ENCODE measurements at places on chromosomes 5 and 9.
A peak's percentile ranks its signal among the peaks of the same experiment; 100 is the strongest.

DNA sequence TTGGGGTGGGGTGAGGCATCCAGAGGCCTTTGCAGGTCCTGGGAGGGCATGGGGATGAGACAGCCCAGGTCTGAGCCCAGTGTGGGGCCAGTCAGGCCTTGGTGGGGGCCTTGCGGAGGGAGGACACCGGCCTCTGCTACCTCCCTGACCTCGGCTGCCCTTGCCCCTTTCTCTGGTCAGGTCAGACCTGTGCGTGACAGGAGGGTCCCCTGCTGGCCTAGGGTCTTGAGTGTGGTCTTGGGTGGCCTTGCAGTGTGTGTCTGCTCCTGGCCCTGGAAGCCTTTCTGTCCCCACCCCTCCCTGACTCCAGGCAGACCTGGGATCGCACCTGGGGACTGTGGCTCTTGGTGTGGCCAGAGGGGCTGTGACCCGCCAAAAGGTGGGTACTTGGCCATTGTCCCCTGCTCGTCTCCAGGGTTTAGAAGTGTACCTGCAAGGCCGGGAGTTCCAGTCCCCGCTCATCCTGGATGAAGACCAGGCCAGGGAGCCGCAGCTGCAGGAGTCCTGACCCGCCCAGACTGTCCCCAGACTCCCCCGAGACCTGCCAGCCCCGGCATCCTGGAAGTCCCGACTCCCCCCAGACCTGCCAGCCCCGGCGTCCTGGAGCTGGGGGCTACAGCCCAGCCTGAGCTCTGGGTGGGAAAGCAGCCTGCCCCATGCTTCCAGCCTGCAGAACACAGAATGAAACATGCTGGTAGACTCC lies 4.4 kb upstream of the MAN1B1 start:
- no peak for ATAC-seq

GRCh38 chr9:37997636-37998374 lies 71.2 kb downstream of the SHB start:
- ATAC-seq: no peak

GRCh38 chr9:20740929-20741582 lies 57.0 kb downstream of the FOCAD start:
- no peak for ATAC-seq

- ATAC-seq: no peak
Observed at GRCh38 chr5:14062178-14062577, 81.0 kb upstream of the TRIO start.

DNA sequence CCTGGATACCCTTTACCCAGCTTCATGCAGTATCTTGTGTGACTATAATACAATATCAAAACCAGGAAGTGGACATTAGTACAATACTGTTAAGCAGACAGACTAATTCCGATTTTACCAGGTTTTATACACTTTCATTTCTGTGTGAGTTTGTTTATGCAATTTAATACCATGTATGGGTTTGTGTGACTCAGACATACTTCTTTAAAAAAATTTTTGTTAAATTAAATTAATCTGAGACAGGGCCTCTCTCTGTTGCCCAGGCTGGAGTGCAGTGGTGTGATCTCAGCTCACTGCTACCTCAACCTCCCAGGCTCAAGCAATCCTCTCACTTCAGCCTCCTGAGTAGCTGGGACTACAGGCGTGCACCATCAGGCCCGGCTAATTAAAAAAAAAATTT lies 156.8 kb downstream of the GAPVD1 start:
- peak; percentile 67 for ATAC-seq

- no peak for ATAC-seq
Observed at GRCh38 chr9:69388596-69388995, 63.6 kb downstream of the ENTREP1 start.
